ENCODE measurements at places on chromosomes 7 and 10.

- no peak for DNase-seq
Measured at GRCh38 chr10:71285180-71285545, 33.9 kb upstream of the SLC29A3 start.

DNA sequence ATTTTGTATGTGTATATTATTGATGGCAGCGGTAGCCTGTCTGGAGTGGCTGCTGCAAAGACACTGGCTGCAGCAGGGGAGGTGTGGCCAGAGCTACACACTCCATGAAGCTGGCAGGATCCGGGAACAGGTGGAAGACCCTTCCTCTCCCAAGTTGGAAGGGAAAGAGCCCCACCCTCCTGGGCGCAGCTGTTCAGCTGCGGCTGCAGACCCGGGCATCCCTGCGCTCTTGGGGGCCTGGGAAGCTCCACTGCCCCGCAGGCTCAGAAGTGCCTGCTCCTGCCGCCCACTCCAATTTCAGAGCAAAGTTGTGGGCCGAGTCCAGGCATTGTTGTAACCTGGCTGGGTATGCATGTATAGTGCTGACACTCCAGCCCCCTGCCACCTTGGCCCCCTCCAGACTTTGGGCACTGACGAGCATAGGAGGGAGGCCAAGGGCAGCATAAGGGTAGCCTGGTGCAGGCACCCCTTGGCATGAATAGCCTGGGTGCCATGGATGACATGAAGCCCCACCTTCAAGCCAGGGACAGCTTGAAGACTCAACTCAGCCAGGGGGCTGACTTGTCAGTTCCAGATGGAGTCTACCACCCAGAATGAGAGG is 90.7 kb upstream of the TMEM168 start:
- no peak for DNase-seq

DNA sequence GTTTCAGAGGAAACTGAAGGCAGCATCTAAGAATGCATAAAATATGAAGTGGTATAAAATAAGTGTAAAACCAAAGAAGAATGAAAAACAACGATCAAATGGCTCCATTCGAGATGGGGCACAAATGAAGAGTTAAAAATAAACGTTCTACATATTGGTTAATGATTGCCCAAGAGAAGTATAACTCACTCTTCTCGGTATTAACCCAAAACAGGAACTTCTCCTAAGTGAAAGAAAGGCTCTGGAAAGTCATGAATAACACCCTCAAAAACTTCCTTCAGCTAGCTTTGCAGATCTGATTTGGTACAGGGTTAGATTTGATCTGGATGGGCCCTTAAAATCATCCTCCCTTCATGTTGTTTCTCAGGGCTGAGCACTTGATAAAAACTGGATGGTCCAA is 94.3 kb upstream of the ADO start:
- DNase-seq = no peak

DNA sequence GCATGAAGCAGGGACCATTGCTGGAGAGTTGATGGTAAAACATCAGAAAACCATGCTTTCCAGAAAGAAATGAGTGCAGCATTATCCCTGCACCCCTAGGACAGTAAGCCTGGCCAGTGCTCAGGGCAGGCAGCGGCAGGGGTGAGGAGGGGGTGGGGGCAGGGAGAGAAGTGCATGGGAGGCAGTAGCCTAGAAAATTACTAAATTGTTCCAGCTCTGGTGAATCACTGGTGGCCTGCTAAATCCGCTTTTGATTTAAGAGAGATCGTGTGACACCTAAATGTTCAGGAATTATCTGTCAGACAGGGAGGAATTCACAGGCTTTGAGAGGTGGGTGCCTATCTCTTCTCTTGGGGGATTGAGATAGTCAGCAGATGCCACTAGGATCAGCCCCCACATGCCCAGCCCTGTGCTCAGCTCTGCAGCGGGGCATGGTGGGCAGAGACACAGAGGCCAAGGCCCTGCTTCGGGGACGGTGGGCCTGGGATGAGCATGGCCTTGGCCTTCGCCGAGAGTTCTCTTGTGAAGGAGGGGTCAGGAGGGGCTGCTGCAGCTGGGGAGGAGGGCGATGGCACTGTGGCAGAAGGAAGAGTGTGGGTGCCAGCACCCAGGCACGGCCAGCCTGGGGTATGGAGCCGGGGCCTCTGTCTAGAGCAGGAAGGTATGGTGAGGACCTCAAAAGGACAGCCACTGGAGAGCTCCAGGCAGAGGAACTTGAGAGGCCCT is 5.0 kb upstream of the AQP1 start:
- no peak for DNase-seq

DNA sequence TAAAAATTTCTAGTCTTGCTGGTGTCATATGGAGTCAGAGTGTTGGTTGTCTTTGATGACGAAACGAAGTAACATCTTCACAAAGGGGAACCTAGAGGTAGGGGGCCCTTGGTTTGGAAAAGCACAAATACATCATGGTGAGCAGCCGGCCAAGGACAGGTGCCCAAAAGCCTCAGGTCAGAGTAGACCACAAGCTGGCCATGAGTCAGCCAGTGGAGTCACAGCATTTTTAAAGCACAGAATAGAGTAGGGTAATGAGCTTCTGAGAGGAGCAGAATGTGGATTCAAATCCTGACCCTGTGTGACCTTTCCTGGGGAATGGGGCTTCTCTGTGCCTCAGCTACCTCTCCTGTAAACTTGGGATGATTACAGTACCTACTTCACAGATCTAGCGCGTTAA is 5.3 kb downstream of the CAMK2B start:
- DNase-seq = no peak

GRCh38 chr7:128006550-128007302 is 24.5 kb downstream of the LRRC4 start:
- DNase-seq = no peak

DNA sequence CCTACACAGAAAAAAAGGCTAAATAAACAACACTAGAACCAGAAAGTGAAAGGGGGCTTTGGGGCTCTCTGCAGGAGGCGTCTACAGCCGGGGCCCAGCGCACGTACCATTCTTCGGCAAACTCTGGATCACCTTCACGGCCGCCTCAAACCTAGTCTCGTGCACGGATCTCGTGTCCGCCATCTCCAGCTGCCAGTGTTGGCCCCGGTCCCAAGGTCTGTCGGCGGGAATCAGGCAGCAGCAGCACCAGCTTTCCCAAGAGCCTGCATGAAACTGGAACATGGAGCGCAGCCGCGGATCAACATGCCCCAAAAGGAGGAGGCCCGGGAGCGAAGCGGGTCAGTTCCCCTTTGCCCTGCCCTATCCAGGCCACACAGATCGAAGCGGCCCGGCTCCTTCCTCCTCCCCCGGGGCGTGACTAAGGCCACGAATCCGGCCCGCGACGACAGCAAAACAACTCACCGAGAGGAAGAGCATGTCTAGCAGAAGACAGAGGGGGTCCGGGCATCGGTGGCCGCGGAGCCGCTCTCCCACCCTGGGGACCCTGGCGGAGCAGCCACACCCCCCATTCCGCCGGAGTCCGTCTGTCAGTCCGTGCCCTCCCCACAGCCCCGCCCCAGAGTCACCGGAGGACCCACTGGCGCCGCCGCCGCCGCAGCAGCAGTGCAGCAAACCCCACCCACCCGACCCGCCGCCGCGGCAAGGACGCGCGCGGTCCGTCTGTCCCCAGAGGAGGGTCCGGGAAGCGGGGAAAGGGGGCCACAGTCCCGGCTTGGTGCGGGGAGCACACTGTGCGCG is at the start of gene ACBD5:
ACBD5 (minus strand) TSS at position 586 of the 798 bp plus-strand sequence; CDS start at position 477, 109 bp downstream.
- peak; percentile 30 for DNase-seq

DNA sequence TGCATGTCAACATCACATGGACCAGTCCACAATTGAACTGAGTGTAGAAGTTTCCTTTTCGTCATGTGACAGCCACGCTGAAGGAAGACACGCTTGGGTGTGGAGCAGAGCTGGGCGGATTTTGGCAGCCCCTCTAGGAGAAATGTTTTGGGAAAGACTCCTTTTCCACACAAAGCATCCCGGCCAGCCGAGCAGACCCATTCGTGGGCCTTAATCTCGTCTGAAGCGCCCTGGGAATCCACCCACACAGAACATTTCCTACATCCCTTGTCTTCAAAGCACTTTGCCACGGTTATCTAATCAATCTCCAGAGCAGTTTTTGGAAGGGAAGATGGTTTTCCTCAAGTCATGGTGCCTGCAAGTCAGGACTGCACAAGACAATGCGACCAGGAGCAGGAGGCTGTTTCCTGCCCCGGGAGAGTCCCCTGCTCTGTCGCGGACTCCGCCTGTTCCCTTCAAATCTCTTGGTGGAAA is 8.4 kb upstream of the IFT22 start:
- DNase-seq = no peak

GRCh38 chr10:102880256-102880655 is 11.0 kb downstream of the AS3MT start:
- no peak for DNase-seq

DNA sequence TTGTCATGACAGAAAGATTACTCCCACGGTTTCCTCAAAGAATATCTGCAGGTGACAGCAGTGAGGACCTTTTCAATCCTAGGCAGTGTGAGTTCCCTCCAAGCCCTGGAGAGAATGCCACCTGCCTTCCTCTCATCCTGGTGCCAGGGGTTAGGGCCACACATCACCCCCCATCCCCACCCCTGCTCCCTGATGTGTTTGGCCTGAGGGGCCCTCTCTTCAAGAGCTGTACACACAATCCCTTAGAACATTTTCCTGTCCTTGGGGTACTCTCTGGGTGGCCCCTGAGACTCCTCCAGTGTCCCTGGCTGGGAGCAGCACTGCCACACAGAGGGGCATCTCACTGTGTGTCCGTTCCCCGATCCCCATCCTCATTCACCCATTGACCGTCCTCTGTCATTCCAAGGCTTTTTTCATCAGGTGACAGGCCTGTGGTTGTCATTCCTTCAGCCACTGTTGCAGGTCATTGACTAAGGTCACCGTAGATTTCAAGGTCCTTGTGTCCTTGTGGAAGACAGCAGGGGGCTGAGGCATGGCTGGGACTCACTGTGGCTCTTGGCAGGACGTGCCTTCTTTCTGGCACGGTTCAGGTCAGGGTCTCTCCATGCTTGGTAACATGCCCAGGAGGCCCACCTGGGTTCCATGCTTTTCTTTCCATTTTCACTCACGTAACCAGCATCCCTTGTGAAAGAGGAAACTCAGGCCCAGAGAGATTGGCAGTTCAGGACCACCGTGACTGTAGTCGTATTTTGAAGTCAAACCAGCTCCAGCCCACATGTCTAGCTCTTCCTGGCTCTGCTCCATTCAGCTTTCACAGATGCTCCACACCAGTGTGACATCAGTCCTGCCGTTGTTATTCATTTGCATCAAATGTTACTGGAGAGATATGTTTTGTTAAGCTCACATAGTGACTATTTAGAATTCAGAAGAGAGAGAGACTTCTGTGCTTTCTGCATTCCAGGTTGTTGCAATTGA is 26.8 kb upstream of the BTBD16 start:
- DNase-seq = no peak

- DNase-seq = no peak
Measured at GRCh38 chr7:82375713-82376112, 67.9 kb downstream of the CACNA2D1 start.

DNA sequence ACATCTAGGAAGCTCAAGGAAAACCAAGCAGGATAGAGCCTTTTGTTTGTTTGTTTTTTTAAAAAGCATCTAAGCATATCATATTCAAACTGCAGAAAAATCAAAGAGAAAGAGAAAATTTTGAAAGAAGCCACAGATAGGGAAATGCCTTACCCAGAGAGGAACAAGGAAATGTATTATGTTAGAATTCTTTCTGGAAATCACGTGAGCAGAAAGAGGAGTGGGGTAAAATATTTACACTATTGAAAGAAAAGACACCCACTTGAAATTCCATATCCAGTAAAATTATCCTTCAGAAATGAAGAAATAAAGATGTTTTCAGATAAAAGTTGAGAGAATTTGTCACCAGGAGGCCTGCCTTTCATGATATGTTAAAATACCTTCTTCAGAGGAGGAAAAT is 775.7 kb upstream of the IGFBP3 start:
- no peak for DNase-seq

Data from iPS DF 19.7 (cell line).